Thymus (tissue), 14 donors: ENCODE measurements at places on chromosomes 2 and 18. TPM values are rescaled to one million over a fixed set of nuclear protein-coding genes. Genes with fewer than 3 reads are reported as not detected.

DNA sequence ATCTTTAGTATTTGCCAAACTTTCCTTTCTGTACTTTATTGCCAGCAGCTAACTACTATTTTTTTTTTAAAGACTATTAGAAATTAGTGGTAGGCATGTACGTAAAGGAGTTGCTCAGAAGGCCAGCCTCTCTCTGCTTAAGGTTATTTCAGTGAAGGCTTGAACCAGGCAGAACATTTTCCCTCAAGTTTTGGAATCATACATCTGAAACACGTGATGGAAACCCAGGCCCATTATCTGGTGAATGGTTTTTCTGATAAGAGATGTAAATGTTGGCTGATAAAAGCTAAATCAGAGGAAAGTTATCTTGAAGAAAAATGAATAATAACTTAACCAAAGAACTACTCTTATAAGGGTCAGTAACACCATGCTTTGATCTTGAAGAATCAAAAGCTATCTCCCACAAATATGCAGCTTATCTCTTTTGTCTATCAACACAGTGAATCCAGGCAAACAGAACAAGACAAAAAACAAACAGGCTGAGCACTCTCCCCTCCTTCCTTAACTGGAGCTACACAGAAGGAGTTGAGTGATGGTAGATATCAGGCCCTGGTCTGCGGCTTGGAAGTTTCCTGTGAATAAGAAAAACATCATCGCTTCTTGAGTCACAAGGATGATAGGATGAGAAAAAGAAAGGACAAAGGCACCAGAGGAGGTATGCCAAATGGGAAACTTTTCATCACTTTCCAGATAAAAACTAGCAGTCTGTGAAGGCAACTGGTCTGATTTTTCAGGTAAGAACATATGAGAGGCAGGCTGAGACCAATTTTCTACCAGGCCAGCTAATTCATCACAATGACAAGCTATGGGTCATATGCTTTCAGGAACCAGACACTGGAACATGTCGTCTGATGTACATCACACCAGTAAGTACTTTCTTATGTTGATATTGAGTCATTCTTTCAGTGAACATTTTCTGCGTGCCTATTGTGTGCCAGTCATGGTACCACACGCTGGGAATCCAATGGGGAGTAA is 88.4 kb upstream of the STK17B start:
- H3K4me1 ChIP-seq: peaks cover 10% of the 10 kb centered on the region
- H3K4me3 ChIP-seq: peak overlapping the region; percentile 2
- no peak for DNase-seq

DNA sequence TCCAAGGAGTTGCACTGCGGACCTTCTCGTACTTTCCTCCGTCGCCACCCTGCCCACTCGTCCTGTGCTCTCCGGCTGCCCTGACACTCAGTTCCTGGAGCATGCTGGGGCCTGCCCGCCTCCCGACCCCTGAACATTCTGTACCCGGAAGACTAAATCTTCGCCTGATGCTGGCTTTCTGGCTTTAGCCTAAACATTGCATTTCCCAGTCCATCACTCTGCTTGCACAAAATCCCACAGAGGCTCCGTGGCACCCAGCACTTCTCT is 550 bp upstream of the SFXN5 start:
- peak overlapping the region; percentile 92 for H3K27ac ChIP-seq
- H3K4me3 ChIP-seq: peak overlapping the region; percentile 73
- no peaks in the 10 kb centered on the region for H3K36me3 ChIP-seq
- peaks cover 7% of the 10 kb centered on the region for H3K27me3 ChIP-seq
- peaks cover 23% of the 10 kb centered on the region for H3K4me1 ChIP-seq
- peak; percentile 51 for DNase-seq

- no peak for DNase-seq
- H3K27ac ChIP-seq: no peak overlapping the region
- peaks cover 65% of the 10 kb centered on the region for H3K27me3 ChIP-seq
- peaks cover 20% of the 10 kb centered on the region for H3K4me1 ChIP-seq
Observed at GRCh38 chr2:104875262-104875661, 21.3 kb downstream of the POU3F3 start.

DNA sequence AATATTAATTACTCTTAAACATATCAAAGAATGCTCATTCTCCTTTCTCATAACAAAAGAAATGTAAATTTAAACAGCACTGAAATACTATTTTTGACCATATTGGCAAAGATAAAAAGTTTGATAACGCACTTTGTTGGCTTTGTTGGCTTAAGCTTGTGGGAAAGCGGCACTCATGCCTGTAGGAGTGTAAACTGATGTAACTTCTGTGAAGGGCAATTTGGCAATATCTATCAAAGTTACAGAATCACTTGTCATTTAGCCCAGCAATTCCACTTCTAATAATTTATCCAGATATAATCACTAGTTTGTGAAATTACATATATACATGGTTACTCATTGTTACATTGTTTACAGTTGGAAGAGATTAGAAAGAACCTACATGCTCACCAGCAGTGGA is 311.8 kb upstream of the STON1 start:
- no peak for DNase-seq
- H3K27me3 ChIP-seq: no peaks in the 10 kb centered on the region
- H3K27ac ChIP-seq: no peak overlapping the region
- no peaks in the 10 kb centered on the region for H3K36me3 ChIP-seq

DNA sequence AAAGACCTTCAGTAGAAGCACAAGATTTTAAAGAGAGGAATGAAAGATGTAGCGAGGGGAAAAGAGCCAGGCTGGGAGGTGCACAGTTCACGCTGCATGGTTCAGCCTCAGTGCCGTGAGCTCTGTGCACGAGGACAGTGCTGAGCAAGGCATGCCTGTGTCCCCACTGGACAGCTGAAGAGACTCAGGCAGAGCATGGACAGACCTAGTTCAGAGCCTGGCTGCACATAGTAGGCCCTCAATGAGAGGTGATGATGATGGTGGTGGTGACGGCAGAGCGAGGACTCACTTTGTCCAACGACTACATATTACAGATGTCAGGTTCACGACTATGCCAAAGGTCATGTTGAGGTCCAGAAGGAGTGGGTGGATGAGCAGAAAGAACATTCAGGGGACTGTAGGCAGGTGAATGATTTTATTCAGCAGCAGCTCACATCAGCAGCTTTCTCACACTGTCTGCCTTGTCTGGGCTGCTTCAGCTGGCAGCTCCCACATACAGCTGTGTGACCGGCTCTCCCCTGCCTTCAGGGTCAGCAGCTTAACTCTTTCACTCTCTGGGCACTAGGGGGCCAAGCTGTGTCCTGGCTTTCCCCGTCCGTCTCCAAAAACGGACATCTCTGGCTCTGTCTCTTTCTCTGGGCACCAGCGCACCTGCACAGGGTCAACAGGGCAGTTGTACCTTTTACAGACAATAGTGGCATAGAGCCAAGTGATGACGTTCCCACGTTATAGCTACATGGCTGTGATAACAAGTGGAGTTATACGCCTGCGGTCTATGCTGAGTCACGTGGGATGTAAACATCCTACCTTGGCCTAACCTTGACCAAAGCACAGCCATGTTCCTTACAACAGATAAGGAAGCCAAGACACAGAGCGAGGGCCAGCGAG is 128.8 kb upstream of the MSH6 start:
- no peaks in the 10 kb centered on the region for H3K4me1 ChIP-seq
- H3K36me3 ChIP-seq: no peaks in the 10 kb centered on the region
- no peak overlapping the region for H3K4me3 ChIP-seq

GRCh38 chr2:3864943-3865865 is 161.8 kb downstream of the DCDC2C start:
- no peak for DNase-seq
- H3K27ac ChIP-seq: no peak overlapping the region
- no peaks in the 10 kb centered on the region for H3K36me3 ChIP-seq
- no peak overlapping the region for H3K4me3 ChIP-seq
- H3K27me3 ChIP-seq: no peaks in the 10 kb centered on the region

Gene MATN3
- 0.91 TPM for polyA plus RNA-seq

GRCh38 chr2:62309465-62310091 is 113.7 kb downstream of the B3GNT2 start:
- no peaks in the 10 kb centered on the region for H3K36me3 ChIP-seq
- peaks cover 24% of the 10 kb centered on the region for H3K4me1 ChIP-seq
- no peak for DNase-seq
- no peak overlapping the region for H3K4me3 ChIP-seq
- peak overlapping the region; percentile 76 for H3K27ac ChIP-seq
- no peaks in the 10 kb centered on the region for H3K27me3 ChIP-seq

DNA sequence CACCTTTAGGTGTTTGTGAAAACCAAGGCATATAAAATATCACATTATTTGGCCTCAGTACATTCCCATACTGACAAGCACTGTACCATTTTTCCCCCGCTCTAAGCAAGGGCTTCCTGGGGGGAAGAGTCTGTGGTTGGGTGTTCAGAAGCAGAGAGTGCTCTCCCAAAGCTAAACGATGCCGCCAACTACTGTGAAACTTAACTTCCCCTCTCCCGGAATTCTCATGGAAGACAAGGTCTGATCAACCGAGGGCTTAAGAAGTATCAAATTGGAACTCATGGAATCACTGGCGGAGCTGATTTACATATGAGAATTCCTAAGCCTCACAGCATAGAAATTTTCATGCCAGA is 433 bp upstream of the MFF start:
- no peak for DNase-seq
- peak overlapping the region; percentile 88 for H3K4me3 ChIP-seq
- H3K36me3 ChIP-seq: no peaks in the 10 kb centered on the region
- no peaks in the 10 kb centered on the region for H3K27me3 ChIP-seq

DNA sequence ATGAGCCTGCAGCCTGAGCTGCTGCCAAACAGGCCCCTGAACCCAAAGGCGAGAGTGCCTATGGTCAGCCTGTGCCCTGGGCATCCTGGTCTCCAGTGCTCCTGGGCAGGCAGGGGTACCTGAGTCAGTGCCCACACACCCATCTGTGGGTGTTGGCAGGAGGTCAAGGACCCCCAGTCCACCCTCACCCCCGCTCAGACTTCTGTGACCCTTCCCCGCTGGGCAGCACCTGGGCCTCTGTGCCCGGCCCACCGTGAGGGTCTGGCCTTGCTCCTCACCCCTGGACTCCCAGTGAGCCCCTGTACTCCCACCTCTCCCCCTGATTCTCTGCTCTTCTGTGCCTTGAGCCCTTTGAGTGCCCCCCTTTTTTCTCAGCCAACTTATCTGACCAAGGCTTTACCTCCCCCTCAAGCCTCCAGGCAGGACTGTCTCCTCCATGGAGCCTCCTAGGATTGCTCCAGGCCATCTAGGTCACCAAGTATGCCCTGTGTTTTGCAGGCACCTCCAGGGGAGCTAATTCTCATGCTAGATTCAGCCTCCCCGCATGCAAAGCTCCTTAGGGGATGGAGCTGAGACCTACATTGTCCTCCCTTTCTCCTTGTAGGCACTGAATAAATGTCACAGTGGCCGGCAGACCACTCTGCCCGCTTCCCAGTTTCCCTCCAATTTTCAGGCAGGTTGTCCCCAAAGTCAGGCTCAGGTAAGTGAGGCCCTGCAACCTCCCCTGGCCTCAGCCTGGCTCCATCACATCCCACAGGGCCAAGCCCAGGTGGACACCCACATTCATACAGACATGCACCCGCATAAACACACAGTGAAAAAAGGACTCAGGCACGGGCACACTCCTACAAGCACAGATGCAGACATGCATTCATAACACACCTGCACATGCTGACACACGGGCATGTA is 21.9 kb upstream of the PTMA start:
- no peak overlapping the region for H3K4me3 ChIP-seq
- no peaks in the 10 kb centered on the region for H3K36me3 ChIP-seq
- peaks cover 48% of the 10 kb centered on the region for H3K4me1 ChIP-seq
- no peak for DNase-seq
- H3K27ac ChIP-seq: peak overlapping the region; percentile 69

Gene TMEM182
- 2.6 TPM for polyA plus RNA-seq

Gene GREB1
- polyA plus RNA-seq: 0.43 TPM

DNA sequence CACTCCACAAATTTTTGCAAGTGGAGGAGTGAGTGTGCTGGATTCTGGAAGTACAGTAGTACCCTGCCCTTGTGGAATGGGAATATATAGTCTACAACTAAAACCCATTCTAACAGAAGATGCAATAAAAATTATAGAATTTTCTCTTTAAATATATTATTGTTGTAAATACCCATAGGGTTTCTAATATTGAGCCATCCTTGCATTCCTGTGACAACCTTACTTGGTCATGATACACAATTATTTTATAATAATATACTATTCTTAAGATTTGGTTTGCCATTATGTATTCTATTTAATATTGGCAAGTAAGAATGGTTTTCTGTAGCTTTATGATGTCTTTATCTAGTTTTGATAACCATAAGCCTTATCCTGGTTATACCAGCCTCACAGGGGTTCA is 52.2 kb downstream of the EML6 start:
- no peaks in the 10 kb centered on the region for H3K27me3 ChIP-seq
- no peaks in the 10 kb centered on the region for H3K36me3 ChIP-seq
- no peak overlapping the region for H3K4me3 ChIP-seq
- no peak for DNase-seq
- no peaks in the 10 kb centered on the region for H3K4me1 ChIP-seq

- no peaks in the 10 kb centered on the region for H3K36me3 ChIP-seq
- no peak overlapping the region for H3K27ac ChIP-seq
- no peak overlapping the region for H3K4me3 ChIP-seq
- no peaks in the 10 kb centered on the region for H3K4me1 ChIP-seq
- DNase-seq: no peak
- H3K27me3 ChIP-seq: no peaks in the 10 kb centered on the region
Observed at GRCh38 chr18:50114448-50114847, 80.5 kb downstream of the MYO5B start.

GRCh38 chr2:33029926-33030325 is 83.2 kb downstream of the LTBP1 start:
- no peaks in the 10 kb centered on the region for H3K27me3 ChIP-seq
- no peaks in the 10 kb centered on the region for H3K4me1 ChIP-seq
- no peak for DNase-seq
- no peak overlapping the region for H3K4me3 ChIP-seq
- H3K36me3 ChIP-seq: no peaks in the 10 kb centered on the region
- no peak overlapping the region for H3K27ac ChIP-seq

Gene ZNF2
- polyA plus RNA-seq: 2.5 TPM

- H3K4me3 ChIP-seq: no peak overlapping the region
- no peak overlapping the region for H3K27ac ChIP-seq
- DNase-seq: no peak
Observed at GRCh38 chr2:121128741-121129659, 156.0 kb downstream of the TFCP2L1 start.

Gene IGFBP2
- 111 TPM for polyA plus RNA-seq

Gene GKN1
- polyA plus RNA-seq: 11.5 TPM

DNA sequence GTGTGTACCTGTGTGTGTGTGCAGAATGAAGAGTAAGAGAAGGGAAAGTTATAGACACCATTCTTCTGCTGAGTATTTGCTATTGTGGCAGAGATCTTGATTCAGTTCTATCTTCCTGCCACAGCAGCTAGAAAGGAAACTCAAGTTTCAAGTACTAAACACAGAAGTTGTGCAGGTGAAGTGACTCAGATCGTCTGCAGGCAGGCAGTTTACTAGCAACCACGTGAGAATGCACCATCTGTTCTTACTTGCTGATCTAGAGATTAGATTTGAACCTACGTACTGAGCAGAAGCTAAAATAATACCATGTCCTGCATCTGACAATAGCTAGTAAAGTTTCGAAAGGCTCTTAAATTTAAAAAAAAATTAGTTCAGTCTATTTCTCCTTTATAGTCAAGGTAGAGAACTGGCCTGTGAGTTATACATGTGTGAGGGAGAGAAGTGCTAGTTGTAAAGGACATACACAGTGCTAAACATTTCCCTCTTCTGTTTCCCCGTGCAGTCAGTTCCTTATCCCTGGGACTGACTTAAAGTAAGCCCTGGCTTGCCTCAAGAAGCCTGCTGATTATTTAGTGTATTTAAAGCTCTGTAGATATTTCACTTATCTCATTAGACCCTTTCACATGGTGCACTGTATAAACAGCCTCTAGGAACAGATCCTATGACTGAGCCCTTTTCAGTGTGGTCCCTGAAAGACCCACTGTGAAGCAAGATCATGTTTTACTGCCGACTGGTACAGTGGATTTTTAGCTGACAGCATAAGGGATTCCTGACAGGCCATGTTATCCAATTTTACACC is 45.0 kb downstream of the SLC38A11 start:
- H3K4me3 ChIP-seq: no peak overlapping the region
- peak overlapping the region; percentile 95 for H3K27ac ChIP-seq
- peak; percentile 85 for DNase-seq
- H3K4me1 ChIP-seq: peaks cover 11% of the 10 kb centered on the region

Gene LRP2
- polyA plus RNA-seq: 0.09 TPM

Gene FBXO41
- polyA plus RNA-seq: 8.2 TPM
